ENCODE measurements at places on chromosomes 5 and 9.

DNA sequence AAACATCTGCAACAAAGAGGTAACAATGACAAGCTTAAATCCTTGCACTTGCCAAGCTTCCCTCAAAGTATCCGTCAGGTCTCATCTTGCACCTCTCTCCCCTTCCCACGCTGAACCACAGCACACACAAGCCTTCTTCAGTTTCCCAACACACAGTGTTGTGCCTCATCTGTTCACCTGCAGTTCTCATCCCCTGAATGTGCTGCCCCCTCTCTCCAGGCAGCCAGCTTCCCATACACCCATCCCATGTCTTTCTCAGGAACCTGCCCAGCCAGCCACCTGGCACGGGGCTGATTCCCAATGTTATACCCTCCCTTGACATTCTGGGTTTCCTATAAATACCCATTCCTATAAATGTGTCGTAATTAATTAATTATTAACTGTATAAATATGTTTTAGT is 314.8 kb downstream of the PRELID2 start:
- no peak for DNase-seq

GRCh38 chr5:174606646-174607045 is 117.7 kb upstream of the MSX2 start:
- DNase-seq: no peak

GRCh38 chr5:141878186-141878710 is at the start of gene PCDH1:
PCDH1 (minus strand) TSS chr5:141878410; CDS start chr5:141878262, 148 bp downstream.
- DNase-seq: no peak

- no peak for DNase-seq
Observed at GRCh38 chr5:160057256-160057655, 48.3 kb downstream of the TTC1 start.

DNA sequence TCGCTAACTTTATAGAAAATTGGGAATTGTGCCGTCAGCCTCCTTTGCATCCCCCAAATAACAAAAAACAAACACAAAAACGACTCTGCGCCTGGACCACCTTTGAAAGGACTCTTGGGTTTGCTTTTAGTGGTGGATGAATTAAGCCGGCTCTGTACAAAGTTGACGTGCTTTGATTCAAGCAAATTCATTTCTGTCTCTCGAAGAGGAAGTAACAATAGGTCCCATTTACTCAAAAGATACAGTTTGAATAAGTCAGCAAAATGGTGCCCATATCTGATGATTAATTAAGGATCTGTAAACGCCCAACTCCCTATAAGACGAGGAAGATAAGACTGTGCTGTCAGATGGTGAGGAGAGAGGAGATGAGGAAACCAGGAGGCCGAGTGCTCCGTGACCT is 67.8 kb downstream of the AK8 start:
- DNase-seq: no peak

GRCh38 chr9:93978551-93978950 is 23.4 kb upstream of the BARX1 start:
- DNase-seq: no peak

DNA sequence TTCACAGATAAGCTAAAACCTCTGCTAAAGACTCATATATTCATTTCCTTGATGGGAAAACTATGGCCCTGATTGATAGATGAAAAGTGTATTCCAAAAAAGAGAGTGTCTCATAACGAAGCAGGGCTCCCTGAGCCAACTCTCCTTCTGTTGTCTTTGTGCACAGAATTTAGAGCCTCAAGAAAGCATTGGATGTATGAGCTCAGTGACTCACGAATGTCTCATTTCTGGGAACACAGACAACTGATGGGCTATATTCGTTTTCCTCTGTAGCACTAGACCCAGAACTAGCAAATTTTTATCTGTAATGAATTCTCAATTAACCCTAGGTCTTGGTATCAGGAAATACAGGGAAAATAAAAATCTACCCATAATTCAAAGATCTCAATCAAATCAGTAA is 88.4 kb downstream of the LMNB1 start:
- DNase-seq: no peak

DNA sequence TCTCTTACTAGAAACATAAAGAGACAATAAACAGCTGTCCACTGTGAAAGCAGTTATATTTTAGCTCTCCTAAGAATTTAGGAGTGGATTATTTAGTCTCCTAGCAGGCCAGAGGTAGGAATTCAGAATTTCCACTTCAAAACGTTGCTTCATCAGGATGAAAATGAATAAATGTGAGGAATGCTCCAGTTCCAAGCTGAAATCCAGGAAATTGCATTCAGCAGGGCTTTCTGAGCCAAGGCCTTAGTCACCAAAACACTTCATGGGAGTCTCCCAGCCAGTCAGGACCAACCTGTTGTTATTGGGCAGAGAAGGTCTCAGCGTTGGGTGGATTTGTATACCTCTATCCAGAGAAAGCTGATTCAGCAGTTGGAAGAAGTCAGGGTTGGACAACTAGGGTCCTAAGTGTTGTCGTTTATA is 1040.3 kb downstream of the TLE1 start:
- DNase-seq: no peak

DNA sequence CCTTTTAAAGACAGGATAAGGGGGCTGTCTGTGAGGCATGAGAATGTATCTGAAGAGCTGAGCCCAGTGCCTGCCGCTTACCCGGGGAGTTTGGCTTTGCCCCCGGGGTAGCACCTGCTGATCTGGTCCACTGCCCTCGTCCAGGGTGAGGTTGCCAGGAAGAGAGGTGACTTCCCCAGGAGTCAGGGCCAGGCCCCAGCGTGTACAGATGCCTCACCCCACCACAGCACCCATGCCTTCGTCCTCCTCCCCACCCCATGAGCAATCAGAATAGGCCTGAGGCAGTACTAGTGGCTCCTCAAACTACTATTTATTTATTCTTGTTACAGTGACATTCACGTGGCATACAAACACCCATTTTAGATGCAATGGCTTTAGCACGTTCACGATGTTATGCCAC is 15.7 kb upstream of the AIF1L start:
- DNase-seq: no peak

- no peak for DNase-seq
Observed at GRCh38 chr9:94909250-94909894, 182.9 kb downstream of the AOPEP start.

DNA sequence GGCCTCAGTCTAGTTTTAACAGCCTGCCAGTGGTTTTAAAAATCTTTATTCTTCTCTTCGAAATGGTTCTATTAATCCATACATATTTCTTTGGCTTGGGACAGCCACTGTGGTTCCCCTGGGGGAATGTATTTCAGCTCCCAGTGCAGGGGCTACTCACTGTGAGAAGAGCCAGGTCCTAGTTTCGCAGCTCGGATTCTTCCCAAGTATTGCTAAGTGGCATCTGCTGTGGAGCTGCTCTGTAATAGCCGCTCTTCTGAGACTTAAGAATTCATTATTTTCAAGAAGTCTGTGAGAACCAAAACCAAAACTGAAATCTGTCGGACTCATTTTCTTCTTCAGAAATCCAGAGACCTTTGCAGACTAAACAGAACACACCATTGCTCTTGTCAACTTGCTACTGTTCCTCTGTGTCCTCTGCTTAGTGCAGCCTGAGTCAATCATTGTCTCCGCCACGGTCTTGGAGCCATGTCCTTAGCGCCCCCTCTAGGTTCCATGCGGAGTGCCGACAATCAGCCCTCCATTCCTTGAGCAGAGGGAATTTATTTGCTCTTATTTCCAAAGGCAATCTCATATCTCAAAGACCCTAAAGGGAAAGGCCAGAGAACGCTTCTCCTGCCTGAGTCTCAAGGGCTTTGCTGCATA is 478.2 kb downstream of the SPATA31D1 start:
- DNase-seq: no peak

DNA sequence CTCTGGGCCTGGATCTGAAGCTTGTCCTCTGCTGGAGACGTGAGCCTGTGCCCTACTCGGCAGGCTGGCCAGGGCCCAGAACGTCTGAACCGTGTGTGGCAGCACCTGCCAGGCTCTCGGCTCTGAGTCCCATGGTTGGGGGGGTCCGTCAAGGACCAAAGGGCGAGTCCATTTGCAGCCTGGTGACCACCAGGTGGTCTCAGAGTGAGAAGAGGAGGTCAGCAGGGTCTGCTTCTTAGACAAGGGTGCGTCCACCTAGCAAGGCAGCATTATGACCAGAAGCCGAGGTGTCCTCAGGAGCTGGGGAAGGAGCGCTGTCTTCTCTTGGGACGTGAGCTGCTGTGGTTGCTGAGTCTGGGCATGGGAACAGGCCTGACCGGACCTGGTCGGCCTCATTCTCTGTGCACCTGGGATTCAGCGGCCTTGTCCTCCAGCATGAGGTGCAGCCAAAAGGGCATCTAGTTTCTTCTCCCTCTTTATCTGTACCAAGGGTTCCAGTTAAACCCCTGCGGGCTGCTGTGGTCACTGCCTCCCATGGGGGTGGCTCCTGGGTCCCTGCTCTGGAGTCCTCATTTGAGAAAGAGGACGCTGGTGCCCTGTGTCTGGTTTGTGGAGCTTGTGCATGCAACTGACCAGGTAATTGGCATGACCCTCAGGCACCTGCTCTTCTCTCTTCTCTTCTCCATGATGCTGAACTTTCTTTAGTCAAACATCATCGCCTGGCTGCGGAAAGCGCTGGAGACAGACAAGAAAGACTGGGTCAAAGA is 14.4 kb downstream of the EXOC3 start:
- DNase-seq: no peak

- DNase-seq: no peak
Observed at GRCh38 chr5:84088996-84089395, 295.7 kb downstream of the EDIL3 start.
